Urinary bladder (tissue), 4 donors: ENCODE measurements at places on chromosomes 1 and 21. TPM values are rescaled to one million over a fixed set of nuclear protein-coding genes. Genes with fewer than 3 reads are reported as not detected.

Gene PTPN14
- 39.2 TPM for total RNA-seq

Gene LCE1F
- not detected for total RNA-seq

Gene S100A12
- 5.6 TPM for total RNA-seq

Gene APOBEC4
- total RNA-seq, result not detected

Gene TMIGD3
- total RNA-seq, result 0.74 TPM

Gene JUN
- 114 TPM for total RNA-seq

Gene IFNLR1
- 0.79 TPM for total RNA-seq
